ENCODE measurements at places on chromosomes 7 and 10.

GRCh38 chr10:4399556-4399955, 426.5 kb upstream of the AKR1E2 start:
- no peak for DNase-seq

DNA sequence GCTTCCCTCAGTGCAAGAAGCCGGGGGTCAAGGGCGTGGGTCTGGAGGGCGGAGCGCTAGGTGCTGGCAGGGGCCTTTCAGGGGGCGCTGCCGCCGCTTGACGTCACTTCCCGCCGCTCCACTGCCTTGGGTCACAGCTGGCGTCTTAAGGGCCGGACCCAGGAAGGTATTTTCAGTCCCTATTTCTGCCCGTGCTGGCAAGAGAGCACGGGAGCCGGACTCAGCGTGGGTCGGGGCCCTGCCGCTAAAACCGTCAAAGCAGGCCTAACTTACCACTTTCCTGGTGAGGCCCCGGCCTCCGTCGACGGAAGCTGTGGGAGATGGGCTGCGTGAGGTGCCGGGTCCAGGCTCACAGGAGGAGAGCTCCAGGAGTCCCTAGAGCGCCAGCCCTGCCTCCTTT, 12.0 kb downstream of the VAX1 start:
- DNase-seq = no peak

GRCh38 chr7:108091461-108091831, 38.7 kb downstream of the LAMB4 start:
- no peak for DNase-seq

- DNase-seq = no peak
Observed at GRCh38 chr10:36574207-36574606, 551.2 kb upstream of the ANKRD30A start.

DNA sequence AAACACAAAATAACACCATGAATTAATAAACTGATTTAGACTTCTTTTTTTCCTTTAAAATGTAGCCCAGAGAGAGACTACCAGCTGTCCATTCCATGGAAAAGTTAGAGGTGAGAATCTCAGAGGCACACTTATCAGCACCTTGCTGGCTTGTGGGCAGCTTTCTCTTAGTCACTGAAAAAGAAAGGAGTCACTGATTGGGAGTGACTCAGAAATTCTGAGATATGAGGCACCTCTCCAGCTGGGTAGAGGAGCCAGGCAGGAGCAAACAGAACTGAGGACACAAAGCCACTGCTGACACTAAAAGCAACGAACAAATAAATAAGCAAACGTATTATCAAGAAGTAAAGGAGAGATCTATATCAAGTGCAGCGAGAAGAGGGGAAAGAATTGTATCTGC, 310.6 kb downstream of the PARD3 start:
- DNase-seq = no peak

DNA sequence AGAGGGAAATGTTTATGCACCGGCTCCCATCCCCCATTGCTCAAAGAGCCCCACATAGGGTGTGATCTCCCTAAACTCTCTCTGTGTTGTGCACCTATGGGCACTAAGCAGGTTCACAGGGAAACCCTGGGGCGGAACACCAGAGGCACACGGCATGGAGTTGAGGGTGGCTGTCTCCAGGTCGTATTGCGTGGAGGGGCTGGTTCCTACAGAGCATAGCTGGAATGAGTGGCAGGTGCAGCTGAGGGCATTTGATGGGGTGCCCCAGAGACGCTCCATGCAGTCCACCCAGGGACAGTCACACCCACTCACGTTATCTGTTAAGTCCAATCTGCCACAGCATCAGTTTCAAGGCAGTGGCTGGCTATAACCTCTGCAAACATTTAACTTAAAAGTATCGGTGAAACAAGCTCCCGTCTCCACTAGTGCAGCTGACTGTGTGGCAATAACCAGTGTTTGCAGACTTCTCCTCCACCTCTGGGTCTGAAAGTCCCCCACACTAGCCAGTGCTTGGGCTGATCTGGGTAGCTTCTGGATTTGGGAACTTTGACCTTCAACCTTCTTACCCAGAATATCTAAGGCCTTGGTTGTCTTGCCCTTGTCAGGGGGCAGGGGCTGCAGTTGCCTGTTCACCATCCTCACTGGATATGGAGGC, 249.2 kb upstream of the ZNF32 start:
- no peak for DNase-seq
